ENCODE measurements at places on chromosomes 1 and 21.
A peak's percentile ranks its signal among the peaks of the same experiment; 100 is the strongest.

GRCh38 chr1:179976970-179977651 lies 22.5 kb downstream of the CEP350 start:
- ATAC-seq: no peak

DNA sequence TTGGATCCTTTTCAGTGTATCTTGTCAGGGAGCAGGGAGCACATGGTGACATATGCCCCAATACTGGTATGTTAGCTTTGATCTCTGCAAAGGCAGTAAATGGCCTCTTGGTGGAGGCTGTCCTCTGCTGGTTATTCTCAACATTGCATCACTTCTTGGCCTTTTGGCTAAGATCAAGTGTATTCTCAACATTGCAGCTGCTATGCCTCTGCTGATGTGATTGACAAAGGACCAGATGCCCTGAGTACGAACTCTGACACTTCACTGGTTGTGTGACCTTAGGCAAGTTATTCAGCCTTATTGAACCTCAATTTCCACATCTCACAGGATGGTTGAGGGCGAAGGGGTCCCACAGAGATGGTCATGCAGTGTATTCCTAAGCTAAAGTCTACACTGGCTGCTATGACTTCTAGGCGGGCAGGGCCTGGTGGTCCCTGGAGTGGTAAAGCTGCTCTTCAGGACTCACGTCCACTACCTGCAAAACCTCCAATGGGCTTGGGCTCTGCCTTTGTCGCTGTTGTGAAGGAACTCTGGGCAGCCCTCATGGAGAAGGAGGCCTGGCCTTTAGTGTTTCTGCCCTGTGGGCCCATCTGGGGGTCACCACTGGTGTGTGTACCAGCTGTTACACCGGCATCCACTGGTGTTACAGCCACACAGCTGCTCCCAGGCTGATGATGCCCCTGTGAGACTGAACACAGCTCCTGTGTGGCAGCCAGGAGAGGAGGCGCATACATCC lies 64.8 kb downstream of the DNTTIP2 start:
- peak; percentile 46 for ATAC-seq

GRCh38 chr1:8421721-8422120 lies 103.8 kb downstream of the SLC45A1 start:
- ATAC-seq: no peak

DNA sequence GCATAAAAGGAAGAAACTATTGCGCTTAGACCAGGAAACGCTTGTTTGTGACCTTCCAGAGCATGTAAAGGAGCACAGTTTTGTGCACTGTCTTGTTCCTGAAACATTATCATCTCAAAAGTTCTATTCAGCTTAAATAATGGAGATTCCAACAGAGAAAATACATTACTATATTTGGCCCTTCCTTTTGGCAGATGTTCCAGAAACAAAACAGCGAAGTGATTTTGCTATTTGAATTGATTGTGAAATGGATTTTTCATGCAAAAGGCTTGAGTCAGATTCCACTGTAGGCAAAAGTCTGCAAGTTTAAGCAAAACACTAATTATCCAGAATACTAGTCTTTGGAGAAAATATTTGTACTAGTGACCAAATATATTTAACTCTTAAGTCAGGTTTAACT lies 80.3 kb upstream of the PTBP2 start:
- ATAC-seq: no peak

DNA sequence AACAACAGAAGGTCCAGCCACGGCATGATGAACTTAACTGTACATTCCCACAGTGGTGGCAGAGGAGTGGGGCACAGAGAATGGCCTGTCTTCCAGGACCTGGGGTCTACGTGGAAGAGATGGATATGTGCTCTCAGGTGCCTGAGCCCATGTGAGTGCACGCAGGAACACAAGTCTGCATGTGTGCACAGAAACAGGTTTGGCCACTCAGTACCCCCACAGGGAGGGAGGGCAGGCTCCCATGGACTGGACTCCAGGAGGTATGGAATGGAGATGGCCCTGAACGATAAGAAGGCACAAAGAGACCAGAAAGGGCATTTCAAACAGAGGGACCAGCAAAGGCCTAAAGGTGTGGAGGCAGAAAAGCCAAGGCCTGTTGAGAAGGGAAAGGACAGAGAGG lies 10.8 kb downstream of the COL9A2 start:
- no peak for ATAC-seq

- ATAC-seq: no peak
Observed at GRCh38 chr1:67615886-67616285, 69.1 kb upstream of the GADD45A start.

GRCh38 chr1:53057127-53057526 lies 4.9 kb upstream of the PODN start:
- no peak for ATAC-seq

GRCh38 chr1:21048462-21048861 lies 128.2 kb downstream of the EIF4G3 start:
- ATAC-seq: no peak

- ATAC-seq: no peak
Observed at GRCh38 chr1:94832446-94832845, 12.3 kb downstream of the SLC44A3 start.

DNA sequence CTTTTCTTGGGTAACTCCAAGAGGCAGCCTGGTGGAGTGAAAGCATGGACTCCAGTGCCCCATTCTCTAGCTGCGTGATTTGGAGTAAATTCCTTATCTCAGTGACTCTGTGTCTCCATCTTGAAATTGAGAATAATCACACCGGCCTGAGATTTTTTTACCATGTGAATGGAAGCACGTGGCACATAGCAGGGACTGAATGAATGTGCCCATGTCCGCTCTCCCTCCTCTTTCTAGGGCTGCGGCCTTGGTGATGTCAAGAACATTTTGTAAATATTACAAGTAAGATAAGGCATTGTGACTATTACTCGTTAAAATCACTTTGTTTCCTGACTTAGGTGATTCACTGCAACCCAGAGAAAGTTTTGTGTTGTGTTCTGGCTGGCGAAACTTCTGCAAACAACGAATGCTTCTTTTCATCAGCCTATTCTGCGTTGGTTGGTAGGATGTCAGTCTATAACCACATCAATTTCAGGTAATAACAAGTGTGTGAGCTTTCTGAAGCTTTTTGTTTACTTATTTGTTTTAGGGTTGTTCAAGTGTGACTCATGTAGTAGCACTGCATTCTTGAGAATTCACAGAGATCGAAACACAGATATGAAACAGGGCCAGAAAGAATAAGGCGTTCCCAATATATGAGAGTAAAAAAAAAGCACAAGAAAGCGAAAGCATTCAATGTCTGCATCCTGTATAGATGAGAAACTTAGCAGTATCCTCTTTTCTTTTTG lies 135.7 kb upstream of the SLC45A1 start:
- peak; percentile 79 for ATAC-seq

DNA sequence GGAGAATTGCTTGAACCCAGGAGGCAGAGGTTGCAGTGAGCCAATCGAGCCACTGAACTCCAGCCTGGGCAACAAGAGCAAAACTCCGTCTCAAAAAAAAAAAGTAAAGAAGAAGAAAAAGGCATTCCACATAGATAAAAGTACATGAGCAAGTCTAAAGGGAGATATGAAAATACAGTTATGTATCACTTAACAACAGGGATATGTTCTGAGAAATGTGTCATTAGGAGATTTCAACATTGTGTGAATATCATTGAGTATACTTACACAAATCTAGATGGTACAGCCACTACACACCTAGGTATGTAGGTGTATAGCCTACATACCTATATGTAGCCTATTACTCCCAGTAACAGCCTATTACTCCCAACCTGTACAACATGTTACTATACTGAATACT lies 12.7 kb downstream of the ARNT start:
- no peak for ATAC-seq

- ATAC-seq: peak; percentile 98
Observed at GRCh38 chr1:8495928-8496401, 178.1 kb downstream of the SLC45A1 start.

DNA sequence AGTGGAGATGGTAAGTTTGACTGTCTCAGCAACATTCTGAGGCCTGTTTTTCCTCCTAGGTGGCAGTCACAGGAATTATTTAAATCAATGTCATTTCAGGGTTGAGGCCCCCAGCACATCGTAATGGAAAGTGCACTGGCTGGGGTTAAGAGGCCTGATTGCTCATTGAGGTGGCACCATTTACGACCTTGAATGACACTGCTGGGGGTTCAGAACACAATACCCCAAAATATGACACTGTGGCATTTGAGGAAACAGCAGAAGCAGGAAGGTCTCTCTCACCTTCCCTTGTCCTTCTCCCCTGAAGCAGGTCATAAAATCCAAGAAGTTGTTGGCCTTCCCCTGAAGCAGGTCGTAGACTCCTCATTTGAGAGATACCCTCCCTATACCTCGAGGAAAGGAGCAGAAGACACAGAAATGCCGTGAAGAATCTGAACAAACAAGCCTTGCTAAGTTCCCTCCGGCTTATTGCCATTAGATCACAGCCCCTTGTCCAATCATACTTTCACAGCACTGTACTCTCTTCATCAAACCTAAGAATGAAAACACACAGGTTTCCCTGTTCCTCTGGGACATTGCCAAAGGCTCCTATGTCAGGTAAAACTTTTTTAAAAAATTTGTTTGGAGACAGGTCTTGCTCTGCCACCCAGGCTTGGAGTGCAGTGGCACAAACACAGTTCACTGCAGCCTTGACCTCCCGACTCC lies 71.3 kb downstream of the S1PR1 start:
- no peak for ATAC-seq

GRCh38 chr1:16289959-16290358 lies 53.0 kb upstream of the CPLANE2 start:
- no peak for ATAC-seq

GRCh38 chr1:216641669-216642460 lies 81.4 kb downstream of the ESRRG start:
- no peak for ATAC-seq

- no peak for ATAC-seq
Observed at GRCh38 chr1:3505161-3505560, 50.7 kb downstream of the ARHGEF16 start.

DNA sequence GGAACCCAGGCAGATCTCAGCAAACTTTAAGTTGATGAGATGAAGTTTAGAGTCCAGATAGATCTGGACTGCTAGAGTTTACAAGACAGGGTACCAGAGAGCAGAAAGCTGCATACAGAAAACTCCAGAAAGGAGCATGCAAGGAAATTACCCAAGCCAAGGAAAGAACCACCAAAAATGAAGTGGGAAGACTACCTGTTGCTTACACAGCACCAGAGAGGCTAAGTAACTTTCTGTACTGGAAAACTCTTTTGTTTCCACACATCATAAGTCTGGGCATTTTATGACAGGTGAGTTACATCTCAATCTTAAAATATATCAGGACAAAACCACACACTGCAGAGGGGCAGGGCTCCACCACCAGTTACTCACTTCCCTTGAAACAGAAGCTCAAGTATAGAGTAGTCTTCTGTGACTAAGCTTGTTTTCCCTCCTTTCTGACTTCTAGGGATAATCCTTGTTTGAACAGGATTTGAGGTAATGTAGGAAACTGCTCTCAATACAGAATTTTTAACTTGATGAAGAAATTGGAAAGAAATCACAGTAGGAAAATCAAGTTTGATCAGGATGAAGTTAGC lies 17.4 kb upstream of the GJA9 start:
- ATAC-seq: no peak

- no peak for ATAC-seq
Observed at GRCh38 chr1:222307621-222308020, 240.3 kb downstream of the HHIPL2 start.

- ATAC-seq: no peak
Observed at GRCh38 chr21:45515241-45516061, 26.8 kb downstream of the SLC19A1 start.

- no peak for ATAC-seq
Observed at GRCh38 chr1:23643736-23644554, 47.7 kb upstream of the RPL11 start.

GRCh38 chr1:181485287-181486097 lies 2.2 kb downstream of the CACNA1E start:
- no peak for ATAC-seq

GRCh38 chr1:205986292-205986691 lies 16.9 kb downstream of the RAB7B start:
- no peak for ATAC-seq

GRCh38 chr1:161763522-161764098 lies 2.5 kb upstream of the ATF6 start:
- ATAC-seq: peak; percentile 30

DNA sequence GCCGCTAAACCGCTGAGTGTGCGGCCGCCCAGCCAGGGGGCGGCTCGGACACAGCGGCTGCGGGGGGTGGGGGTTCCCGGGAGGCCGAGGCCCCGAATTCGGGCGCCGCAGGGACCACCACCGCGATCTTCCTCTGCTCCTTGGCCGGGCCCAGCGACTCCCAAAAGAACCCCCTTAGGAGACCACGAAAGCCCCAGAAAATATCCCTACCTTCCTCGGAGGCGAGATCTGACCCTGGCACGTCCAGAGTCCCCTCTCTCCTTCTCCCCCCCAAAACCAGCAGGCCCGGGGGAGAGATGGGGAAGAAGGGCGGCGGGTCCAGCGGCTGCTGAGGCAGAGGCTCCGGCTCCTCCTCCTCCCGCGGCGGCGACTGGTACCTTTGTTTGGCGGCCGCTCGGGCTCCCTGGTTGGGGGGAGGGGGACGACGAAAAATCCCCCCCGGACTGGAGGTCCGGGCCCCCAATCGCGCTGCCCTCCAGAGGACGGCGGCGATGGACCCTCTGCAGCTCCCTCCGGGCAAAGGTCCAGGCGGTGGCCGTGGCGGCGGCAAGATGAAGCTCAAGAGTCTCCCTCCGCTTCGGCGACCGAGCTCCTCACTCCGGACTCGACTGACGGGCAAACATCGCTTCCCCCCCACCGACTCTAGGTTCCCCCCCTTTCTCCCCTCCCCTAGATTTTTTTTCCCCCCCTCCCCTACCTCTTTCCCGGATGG lies at the start of gene ARID4B:
TSS of gene ARID4B (minus strand) at position 621 of the 712 bp plus-strand sequence. CDS start 1,260 bp downstream, outside the sequence.
- ATAC-seq: no peak

DNA sequence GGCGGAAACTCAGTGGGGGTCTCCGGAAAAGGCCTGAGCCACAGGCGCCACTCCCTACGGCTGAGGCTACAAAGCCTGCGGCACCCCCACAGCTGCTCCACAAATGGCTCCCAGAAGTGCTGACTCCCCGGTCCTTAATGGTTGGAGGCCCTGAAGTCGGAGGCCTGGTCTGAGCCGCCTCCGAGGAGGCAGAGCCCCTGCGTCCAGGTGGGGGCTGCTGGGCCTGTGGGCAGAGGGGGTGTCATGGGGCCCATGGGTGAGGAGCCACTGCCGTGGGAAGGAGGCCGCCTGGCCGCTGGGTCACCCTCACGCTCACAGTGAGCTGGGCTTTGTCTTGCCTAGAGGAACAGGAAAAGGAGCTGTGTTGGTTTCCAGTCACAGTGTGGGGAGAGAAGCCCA lies 12.4 kb upstream of the COL18A1 start:
- no peak for ATAC-seq

GRCh38 chr1:39573736-39574624 lies 2.6 kb downstream of the PABPC4 start:
- ATAC-seq: no peak

- ATAC-seq: no peak
Observed at GRCh38 chr1:234616644-234617043, 6.7 kb upstream of the IRF2BP2 start.

DNA sequence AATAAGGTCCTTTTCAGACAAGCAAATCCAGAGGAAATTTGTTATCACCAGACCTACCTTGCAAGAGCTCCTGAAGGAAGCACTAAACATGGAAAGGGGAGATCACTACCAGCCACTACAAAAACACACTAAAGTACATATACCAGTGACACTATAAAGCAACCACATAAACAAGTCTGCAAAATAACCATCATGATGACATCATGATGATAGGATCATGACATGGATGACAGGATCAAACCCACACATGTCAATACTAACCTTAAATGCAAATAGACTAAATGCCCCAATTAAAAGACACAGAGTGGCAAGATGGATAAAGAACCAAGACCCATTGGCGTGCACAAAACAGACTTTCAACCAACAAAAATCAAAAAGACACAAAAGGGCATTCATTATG lies 688.8 kb upstream of the NR5A2 start:
- ATAC-seq: no peak

- ATAC-seq: no peak
Observed at GRCh38 chr1:5983361-5984103, 8.7 kb downstream of the NPHP4 start.

All from activated CD4-positive, CD25-positive, alpha-beta regulatory T cell treated with anti-CD3 and anti-CD28 coated beads, Interleukin-2, amount 50 U/mL, for 24 hours (primary cell).